ENCODE measurements at places on chromosomes 5 and 9.
A peak's percentile ranks its signal among the peaks of the same experiment; 100 is the strongest.

DNA sequence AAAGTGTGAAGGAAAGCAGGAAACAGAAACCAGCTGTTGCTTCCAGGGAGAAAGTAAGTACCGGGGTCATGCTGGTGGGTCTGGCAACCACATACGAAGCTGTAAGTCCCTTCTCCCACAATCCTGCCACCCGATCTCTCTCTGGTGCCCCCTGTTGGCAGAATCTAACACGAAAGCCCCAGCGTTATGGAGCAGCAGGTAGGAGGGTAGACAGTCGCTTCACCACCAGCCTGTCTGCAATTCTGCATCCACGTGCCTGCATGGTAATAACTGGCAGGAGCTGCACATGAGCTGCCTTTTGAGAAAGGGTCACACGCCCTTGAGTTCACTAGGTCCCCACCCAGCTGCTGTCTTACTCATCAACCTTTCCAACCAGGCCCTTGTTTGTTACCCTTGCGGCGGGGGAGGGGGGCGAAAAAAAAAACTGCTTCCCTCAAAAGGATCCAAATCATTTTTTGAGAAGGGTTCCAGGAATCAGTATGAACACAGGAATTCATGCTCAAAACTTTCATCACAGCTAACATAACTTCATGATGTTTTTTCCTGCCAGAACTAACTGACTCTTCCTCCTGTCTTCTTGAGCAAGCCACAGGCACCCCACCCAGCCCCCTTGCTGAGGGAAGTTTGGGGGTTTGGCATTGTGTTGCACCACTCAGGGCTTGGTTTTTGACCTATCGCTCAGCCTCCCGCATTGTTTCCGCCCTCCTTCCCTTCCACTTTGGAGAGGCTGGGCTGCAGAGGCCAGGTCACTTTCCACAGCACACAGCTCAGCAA, 19.6 kb upstream of the TMEM252 start:
- peak; percentile 33 for DNase-seq

GRCh38 chr9:19252174-19252884, 21.8 kb downstream of the DENND4C start:
- DNase-seq, result no peak

- no peak for DNase-seq
Observed at GRCh38 chr9:91843623-91844148, 106.3 kb downstream of the ROR2 start.

- no peak for DNase-seq
Observed at GRCh38 chr5:144281784-144282183, 111.1 kb downstream of the KCTD16 start.

- no peak for DNase-seq
Observed at GRCh38 chr5:165913059-165913458, 2378.4 kb upstream of the WWC1 start.

GRCh38 chr5:126339215-126339805, 83.9 kb upstream of the GRAMD2B start:
- DNase-seq, result no peak

- no peak for DNase-seq
Observed at GRCh38 chr9:107466826-107467225, 22.7 kb downstream of the KLF4 start.

DNA sequence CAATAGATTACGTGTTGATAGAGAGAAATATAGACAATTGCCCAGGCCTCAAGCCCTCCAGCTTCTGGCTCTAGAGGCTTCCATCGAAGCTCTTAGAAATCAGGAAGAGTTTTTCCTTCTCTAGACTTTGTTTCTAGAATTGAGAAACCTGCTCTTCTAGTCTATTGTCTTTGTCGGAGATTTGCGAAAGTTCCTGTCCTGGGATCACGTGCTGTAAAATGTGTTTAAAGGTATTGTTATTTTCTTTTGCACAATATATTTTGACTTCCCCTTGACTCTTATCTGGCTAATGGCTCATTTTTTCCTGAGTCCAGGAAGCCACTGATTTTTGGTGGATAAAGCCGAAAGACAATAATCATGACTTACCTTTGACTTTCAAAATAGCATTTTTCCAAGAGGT, 32.1 kb downstream of the IRX2 start:
- DNase-seq, result no peak

GRCh38 chr5:123142206-123142915, 53.3 kb downstream of the PRDM6 start:
- DNase-seq, result no peak

DNA sequence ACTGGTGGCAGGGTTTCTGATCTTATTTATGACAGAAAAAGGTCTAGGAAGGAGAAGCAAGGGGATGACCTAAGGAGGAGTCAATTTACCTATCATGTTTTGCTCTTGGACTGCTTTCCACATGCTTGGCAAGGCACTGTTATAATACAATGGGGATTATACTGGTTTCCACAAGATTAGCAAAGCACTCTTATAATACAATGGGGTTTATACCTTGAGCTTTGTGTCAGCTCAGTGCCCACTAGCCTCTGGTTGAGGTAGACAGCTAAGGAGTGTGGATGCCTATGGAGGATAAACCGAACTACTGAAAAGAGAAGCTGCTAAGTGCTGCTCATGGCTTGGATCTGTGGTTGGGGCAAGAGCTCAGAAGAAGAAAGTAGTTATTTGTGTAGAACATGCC, 68.7 kb downstream of the MRPS27 start:
- DNase-seq, result no peak

- no peak for DNase-seq
Observed at GRCh38 chr9:134597957-134598883, 43.4 kb upstream of the COL5A1 start.

GRCh38 chr9:104914466-104914865, 13.5 kb downstream of the ABCA1 start:
- no peak for DNase-seq

DNA sequence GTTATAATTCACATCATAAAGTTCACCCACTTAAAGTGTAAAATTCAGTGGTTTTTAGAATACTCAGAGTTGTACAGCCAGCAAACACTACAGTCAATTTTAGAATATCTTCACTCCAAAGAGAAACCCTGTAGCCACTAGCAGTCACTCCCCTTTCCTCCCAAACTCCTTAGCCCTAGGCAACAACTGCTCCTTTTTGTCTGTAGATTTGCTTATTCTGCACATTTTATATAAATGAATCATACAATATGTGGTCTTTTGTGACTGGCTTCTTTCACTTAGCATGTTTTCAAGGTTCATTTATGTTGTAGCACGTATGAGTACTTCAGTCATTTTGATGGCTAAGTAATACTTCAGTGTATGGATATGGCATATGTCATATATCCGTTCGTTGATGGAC, 38.7 kb downstream of the TGFBR1 start:
- no peak for DNase-seq

GRCh38 chr9:16268067-16268881, 602.2 kb downstream of the BNC2 start:
- no peak for DNase-seq

- DNase-seq, result no peak
Observed at GRCh38 chr5:58764199-58764598, 181.3 kb downstream of the RAB3C start.

GRCh38 chr5:123351240-123351639, 72.0 kb downstream of the CEP120 start:
- DNase-seq, result no peak

- DNase-seq, result no peak
Observed at GRCh38 chr9:12954441-12954840, 179.6 kb downstream of the LURAP1L start.

DNA sequence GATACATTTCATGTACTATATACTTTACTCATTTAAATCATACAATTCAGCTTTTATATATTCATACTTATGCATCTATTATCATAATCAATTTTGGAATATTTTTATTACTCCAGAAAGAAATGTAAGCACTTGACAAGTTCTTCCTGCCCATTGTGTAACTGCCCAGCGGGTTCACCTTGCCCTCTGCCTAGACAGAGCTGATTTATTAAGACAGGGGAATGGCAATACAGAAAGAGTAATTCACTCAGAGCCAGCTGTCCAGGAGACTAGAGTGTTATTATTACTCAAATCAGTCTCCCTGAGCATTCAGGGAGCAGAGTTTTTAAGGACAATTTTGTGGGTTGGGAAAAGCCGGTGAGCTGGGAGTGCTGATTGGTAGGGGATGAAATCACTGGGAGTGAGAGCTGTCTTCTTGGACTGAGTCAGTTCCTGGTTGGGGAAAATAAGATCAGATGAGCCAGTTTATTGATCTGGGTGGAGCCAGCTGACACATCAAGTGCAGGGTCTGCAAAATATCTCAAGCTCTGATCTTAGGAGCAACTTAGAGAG, 16.1 kb upstream of the SPIN1 start:
- DNase-seq, result no peak

GRCh38 chr5:1387059-1387755, 42.3 kb upstream of the CLPTM1L start:
- DNase-seq, result no peak

DNA sequence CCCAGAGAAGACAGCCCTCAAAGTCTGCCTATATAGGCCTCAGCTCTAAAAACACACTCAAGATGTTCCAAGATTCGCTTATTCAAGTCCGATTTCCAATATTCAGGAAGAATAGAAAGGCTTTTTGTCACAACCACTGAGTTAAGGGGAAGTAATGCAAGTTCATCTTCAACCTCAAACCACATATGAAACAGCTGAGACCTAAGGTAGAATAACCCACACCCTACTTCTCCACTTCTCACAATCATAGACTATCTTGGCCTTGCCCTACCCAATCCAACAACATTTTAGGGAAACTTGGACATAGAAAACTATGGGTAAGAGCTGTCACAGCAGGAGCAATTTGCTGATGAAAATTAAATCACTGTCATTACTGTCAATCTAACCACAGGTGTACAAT, 152.0 kb upstream of the LRRTM2 start:
- DNase-seq, result no peak

GRCh38 chr9:121277026-121277425, 9.1 kb downstream of the GSN start:
- no peak for DNase-seq

- DNase-seq, result no peak
Observed at GRCh38 chr9:113577525-113578261, 114.2 kb downstream of the RGS3 start.

DNA sequence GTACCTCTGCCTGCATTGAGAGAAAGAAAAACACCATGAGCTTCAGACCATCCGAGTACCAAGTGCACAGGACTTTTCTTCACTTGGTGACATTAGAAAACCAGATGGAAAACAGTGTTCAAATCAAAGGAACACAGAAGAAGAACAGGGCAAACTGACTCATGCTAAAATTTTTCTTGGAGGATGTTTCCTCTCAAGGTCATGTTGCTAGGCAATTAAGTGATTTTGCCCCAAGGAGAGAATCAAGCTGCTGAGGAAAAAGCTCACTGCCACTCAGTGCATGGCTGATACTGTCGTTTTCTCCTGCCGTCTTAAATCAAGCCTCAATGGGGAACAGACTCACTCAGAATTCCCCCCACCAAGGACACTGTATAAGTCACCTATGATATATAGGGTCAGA, 57.9 kb upstream of the SIMC1 start:
- no peak for DNase-seq

DNA sequence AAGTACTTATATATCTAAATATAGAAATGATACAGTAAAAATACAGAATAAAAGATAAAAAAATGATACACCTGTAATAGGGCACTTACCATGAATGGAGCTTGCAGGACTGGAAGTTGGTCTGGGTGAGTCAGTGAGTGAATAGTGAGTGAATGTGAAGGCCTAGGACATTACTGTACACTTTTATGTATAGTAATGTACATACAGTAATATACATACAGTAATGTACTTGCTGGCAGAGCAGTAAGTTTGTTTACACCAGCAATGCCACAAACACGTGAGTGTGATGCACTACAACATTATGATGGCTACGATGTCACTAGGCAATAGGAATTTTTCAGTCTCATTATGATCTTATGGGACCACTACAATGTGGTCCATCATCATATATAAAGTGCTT, 34.2 kb downstream of the SUSD1 start:
- DNase-seq, result no peak

- DNase-seq, result no peak
Observed at GRCh38 chr9:114049441-114050225, 28.5 kb downstream of the AMBP start.

DNA sequence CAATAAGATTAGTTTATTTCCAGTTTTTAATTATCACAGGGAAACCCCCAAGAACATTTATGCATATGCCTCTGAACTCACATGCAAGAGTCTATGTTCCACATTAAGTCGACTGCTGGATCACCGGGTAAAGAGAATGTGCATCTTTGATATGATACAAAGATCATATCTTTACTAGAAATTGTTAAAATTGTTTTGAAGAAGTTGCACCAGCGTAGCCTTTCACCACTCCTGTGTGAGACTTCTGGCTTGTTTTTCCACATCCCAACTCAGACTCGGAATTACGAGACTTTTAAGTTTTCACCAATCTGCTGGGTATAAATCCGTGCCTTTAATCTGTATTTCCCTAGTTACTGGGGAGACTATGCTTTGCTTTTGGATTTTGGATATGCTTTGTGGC, 113.2 kb downstream of the CEMIP2 start:
- DNase-seq, result no peak

DNA sequence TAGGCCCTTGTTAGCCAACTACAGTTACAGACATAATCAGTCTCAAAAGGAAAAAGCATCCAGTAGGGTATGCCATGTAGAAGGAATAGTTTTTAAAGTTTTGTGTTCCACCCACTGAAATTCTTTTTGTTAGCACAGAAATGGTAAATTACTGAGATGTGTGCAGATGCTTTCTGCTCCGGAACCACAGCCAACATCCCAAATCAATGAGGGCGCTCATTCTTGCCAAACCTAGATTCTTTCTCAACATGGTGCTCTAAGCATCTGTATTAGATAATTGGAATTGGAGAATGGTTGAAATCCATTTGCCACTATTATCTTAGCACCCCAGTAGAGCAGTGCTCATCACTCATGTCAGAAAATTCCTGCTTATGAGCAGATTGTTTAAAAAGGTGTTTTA, 127.8 kb downstream of the SEC61B start:
- DNase-seq, result no peak

GRCh38 chr5:154813736-154814135, 36.7 kb downstream of the FAXDC2 start:
- DNase-seq, result peak; percentile 18

DNA sequence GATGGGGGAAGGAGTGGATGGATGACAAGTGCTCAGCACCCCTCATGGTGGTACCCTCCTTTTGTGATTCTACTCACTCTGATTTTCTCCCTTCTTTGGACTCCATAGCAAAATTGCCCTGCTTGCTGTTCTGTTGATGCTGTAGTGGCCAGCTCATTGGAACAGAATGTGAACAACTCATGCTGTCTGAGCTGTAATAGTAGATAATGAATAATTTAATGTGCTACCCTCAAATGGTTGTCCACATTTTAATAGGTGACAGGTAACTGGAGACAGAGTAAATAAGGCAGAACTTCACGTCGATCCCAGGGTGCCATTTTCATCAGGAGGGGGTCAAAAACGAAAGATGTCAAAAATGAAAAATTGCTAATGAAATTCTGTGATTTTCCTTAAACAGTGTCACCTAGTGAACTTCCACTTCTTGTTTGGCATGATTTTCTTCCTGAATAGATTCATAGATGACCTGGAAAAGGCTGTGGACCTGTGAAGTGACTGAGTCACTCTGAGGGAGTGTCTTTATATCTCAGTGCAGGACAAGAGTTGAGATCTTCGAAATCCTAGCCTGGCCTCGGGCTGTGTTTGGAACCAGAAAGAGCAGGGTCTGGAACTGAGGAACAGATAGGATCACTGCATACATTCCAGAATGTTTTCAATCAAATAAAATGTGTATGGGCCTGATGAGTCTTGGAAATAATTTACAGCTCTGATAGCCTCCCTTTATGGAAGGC, 270.2 kb downstream of the PSAT1 start:
- DNase-seq, result no peak

GRCh38 chr5:61348447-61348846, 16.4 kb downstream of the ZSWIM6 start:
- no peak for DNase-seq

- no peak for DNase-seq
Observed at GRCh38 chr5:96838201-96839070, 30.7 kb upstream of the ERAP1 start.
